Activated T-cell treated with anti-CD3 and anti-CD28 coated beads, Interleukin-2, amount 50 U/mL, for 24 hours (primary cell): ENCODE measurements at places on chromosomes 3 and 15.

DNA sequence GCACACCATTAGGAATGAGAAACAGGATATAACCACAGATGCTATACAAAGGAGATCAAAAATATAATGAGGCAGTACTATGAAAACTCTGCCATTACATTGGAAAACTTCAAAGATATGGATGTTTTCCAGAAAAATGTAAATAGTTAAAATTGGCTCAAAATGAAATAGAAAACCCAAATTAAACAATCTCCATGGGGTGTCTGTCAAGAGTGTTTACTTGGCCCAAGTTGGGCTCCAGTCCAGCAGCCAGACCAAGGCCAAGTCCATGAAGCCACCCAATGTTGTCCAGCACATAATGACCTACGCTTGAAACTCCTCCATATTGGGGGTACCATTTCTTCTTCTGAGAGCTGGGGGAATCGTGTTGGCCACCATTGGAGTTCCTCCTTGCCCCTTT, 37.1 kb downstream of the CTXND1 start:
- no peak for DNase-seq

- DNase-seq = no peak
These were observed 9.6 kb downstream of the CLPX start for GRCh38 chr15:65175511-65175910.

DNA sequence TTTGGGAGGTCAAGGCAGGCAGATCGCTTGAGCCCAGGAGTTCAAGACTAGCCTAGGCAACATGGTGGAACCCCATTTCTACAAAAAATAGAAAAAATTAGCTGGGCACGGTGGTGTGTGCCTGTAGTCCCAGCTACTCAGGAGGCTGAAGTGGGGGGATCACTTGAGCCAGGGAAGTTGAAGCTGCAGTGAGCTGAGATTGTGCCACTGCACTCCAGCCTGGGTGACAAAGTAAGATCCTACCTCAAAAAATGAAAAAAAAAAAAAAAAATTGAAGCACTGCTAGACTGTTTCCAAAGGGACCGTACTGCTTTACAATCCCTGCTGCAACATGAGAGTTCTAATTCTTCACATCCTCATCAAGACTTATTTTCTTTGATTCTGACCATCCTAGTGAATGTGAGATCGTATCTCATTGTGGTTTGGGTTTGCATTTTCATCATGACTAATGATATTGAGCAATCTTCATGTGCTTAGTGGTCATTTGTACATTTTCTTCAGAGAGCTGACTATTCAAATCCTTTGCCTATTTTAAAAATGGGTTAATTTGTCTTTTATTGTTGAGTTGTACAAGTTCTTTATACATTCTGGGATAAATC, 10.8 kb downstream of the CMTM8 start:
- DNase-seq = no peak

GRCh38 chr3:31275038-31275572, 257.6 kb upstream of the STT3B start:
- DNase-seq = no peak
